ENCODE measurements at places on chromosomes 12 and 14.

- no peak for DNase-seq
Observed at GRCh38 chr12:168763-169525, 45.0 kb downstream of the SLC6A12 start.

GRCh38 chr14:50363714-50364111 is 33.0 kb downstream of the CDKL1 start:
- no peak for DNase-seq

- DNase-seq = no peak
Observed at GRCh38 chr12:68368327-68368726, 36.2 kb upstream of the MDM1 start.

- no peak for DNase-seq
Observed at GRCh38 chr14:50736932-50737419, 68.9 kb upstream of the SAV1 start.

DNA sequence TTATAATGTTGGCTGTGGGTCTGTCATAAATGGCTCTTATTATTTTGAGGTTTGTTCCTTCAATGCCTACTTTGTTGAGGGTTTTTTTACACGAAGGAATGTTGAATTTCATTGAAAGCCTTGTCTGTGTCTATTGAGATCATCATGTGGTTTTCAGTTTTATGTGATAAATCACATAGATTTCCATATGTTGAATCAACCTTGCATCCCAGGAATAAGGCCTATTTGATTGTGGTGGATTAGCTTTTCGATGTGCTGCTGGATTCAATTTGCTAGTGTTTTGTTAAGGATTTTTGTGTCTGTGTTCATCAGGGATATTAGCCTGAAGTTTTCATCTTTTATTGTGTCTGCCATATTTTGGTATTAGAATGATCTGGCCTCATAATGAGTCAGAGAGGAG is 27.6 kb downstream of the SLC2A13 start:
- DNase-seq = no peak

DNA sequence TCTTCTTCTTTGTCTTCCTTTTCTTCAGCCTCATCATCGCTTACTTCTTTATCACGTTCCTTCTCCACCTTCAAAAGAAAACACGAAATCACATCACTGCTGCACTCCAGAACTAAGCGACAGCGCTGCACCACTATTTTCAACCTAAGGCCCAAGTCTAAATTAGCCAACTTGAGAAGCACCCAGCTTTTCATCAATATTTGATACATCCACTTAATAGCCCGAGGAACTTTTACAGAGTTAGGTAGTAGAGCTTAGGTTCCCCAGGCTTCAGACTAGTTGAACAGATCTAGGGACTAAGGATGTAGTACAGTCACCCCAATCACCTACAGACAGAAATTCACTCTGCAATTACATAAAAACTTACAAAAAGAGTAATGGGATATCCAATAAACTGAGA is 1.9 kb downstream of the HSP90AA1 start:
- no peak for DNase-seq

- DNase-seq = no peak
Observed at GRCh38 chr14:22699801-22700564, 55.8 kb upstream of the OR6J1 start.

- no peak for DNase-seq
Observed at GRCh38 chr12:88310069-88310468, 168.0 kb downstream of the TMTC3 start.

GRCh38 chr12:52836042-52836466 is 1.9 kb upstream of the KRT79 start:
- DNase-seq = peak; percentile 16

- no peak for DNase-seq
Observed at GRCh38 chr12:90163975-90164374, 455.3 kb upstream of the ATP2B1 start.

DNA sequence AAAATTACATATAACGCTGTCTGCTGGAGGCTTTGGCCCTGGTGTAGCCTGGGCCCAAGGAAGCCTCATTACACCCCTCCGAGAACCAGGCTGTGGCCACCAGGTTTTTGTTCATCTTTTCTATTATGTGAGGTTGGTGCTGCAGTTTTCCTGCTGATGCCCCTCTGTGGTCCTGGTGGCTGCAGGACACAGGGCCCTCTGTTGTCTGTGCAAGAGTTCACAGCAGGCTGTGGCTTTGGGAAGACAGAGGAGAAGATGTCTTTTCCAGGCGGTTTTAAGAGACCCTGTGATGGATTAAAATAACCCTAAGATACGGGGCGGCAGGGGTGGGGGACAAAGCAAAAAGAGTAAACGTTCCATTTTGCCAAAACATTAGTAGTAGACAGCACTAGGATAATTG is 121.5 kb downstream of the ADGRD1 start:
- no peak for DNase-seq

- DNase-seq = no peak
Observed at GRCh38 chr14:44316647-44317440, 190.2 kb downstream of the FSCB start.

DNA sequence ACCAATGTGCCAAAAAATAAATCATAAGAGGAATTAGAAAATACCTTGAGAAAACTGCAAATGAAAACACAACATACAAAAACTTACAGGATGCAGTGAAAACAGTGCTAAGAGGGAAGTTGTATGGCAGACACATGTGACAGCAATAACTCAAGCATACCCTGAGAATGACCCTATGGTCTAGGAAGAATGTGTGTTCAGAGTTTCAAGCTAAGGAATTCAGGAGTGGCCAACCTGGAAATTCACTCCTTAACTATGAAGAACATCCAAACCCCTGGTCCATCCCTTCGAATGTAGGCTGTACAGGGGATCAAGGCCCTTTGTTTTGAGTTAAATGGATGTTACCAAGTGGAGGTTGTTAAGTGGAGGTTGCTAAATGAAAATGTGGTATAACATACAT is 16.7 kb upstream of the TTC9 start:
- no peak for DNase-seq

DNA sequence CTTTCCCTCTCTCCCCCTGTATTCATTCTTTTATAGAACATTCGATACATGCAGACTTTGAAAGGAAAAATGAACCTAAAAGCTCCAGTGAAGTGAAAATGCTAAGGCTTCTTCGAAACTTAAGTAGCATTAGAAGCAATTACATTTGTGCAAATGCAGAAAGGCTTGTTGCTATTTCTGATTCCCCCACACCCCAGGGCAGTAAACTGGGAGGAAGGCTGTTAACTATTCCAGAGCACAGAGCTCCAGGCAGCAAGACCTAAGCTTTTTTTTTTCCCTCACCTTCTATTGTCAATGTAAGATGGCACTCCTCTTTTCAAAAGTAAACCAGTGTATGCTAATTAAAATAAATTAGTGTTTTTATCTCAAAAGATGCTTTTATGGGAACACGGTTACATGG is 448.9 kb upstream of the TBX3 start:
- no peak for DNase-seq

- no peak for DNase-seq
Observed at GRCh38 chr12:50599366-50600095, 94.7 kb downstream of the DIP2B start.

DNA sequence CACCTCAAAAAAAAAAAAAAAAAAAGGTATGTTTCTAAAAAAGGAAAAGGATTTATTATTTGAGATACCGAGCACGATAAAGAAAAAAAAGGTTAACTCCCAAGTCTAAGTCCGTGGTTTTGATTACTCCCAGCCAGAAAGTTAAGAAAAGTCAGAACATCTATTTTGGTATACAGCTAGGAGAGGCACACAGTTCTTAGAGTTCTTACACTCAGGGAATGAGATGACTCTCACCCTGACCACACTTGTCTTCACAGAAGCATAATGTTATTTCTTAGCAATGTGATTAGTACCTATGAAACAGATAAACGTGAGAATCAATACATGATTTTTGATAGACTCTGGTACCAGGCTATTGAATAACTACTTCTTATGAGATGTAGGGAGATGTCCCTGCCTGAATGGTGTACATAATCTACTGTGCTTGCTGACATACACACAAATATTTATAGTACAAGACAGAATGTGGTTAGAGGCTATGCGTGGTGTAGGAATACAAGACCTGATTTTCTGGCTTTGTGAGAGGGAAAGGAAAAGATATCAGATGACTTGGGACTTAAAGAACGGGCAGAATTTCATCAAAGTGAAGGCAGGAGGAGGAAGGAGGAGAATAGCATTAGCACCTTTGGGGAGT is 31.6 kb downstream of the LIMA1 start:
- DNase-seq = no peak

GRCh38 chr12:121932176-121932536 is 13.8 kb downstream of the CFAP251 start:
- no peak for DNase-seq

- no peak for DNase-seq
Observed at GRCh38 chr14:75101491-75101890, 25.4 kb downstream of the NEK9 start.

DNA sequence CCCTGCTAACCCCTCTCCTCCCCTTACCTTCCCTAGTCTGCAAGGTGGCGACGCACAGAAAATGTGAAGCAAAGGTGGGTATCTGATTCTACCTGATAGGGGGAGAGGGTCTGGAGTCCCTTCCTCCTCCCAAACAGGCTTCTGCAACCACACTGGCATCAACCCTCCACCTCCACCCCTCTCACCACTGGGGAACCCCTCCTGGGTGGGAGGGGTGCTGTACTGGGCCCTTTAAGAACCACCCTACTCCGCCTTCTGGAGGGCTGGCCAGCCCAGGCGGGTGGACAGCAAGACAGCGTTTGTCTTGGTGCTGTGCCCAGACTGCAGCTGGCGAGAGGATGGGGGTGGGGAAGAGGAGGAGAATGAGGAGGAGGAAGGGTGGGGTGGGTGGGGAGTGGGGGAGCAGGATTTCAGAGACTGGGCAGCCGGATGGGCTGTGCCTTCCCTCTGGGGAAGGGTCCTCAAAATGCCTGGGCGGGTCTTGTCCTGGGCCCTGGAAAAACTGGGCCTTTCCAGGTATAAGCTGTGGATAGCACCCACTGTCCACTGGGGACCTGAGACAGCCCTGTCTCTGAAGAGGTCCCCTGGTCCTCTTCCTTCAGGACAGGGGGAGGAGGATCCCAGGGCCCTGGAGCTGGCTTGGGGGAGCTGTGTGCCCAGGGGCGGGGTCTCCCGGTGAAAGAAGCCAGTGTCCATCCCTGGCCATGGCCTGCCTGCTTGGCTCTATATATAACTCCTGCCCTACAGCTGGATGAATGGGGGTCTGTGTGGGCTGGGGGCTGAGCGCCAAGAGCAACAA is 2.8 kb downstream of the TNS2 start:
- DNase-seq = no peak

- DNase-seq = no peak
Observed at GRCh38 chr12:75712223-75712622, 200.8 kb upstream of the KRR1 start.

GRCh38 chr12:59593761-59594160 is 2.1 kb upstream of the SLC16A7 start:
- no peak for DNase-seq

DNA sequence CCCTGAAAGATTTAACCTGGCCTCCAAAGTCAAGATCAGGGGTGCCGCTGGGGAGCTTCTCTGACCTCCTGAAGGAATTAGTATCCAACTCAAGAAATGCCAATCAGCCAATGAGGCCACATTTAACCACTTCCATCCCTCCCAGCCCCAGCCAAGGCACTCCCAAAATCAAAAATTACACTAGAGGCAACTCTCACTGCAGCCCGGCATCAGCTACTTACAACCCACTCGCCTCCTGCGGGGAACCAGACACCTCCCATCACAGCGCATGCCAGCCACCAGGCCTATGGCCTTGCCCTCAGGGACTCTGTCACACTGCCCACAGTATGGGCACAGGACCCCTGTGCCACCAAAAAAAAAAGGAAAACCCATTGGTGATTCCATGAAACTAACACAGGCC is 62.3 kb upstream of the DDX11 start:
- DNase-seq = no peak

DNA sequence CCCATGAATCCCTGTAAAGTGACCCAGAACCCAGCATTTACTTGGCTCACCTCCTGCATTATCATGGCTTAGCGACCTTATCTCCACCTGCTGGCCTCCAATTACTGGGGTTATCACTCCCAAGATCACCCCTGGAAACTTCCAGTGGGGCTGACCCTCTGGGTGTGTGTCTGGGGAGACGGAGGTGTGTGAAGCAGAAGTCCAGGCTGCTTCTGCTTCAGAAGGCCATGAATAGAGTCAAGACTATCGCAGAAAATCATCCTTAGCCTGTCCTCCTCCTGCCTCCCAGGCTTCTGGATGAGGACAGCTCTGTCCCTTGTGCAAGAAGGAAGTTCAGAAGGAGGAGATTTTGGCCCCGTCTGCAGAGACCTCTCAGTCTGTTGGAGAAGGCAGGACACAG is 408 bp upstream of the KRT72 start:
- no peak for DNase-seq

DNA sequence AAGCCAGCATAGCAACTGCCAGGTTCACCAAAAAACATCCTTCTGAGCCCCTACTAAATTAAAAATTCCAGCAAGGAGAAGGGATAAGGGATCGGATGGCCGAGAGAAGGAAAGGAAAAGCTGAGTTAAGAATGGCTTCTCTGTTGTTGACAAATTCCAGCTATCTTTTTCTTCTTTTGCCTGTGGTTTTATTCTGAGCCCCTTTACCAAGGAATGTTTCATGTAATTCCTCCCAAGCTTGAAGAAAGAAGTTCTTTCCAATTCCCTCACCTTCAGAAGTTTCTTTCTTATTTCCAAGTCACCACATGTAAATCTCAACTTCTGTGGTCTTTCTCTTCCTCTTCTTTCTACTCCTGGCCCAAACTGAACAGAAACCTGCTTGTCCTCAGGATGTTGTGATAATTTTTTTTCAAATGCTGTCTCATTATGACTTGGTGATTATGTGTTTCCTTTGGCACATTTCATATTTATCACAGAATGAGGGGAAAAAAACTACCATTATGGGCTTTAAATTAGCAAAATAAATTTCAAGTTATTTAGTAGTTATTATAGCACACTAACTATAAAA is 40.0 kb downstream of the FGD6 start:
- no peak for DNase-seq

GRCh38 chr12:122886851-122887818 is 8.8 kb downstream of the VPS37B start:
- no peak for DNase-seq

DNA sequence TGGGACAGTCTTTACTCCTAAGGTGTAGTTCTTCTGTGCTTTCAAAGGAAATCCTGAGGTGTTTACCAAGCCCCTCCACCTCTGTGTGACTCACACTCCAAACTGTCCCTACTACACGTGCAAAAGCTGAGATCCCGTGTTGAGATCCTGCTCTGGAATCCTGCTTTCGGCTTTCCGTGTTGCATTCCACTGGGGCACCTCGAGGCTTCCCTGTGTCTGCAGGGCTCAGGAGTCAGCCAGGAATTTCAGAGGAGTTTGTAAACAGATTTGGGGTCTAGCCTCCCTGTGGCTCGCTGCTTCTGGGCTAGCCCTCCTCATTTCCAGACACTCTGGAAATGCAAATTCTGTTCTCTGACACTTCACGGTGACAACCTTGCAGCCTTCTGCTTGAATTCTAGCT is 48.4 kb downstream of the CACNA2D4 start:
- no peak for DNase-seq

All from stimulated activated CD8-positive, alpha-beta memory T cell treated with anti-CD3 and anti-CD28 coated beads, Interleukin-15, amount 100 ng/mL, for 24 hours (primary cell).